Endothelial cell (in vitro differentiated cells): ENCODE measurements at places on chromosomes 5 and 9. TPM values are rescaled to one million over a fixed set of nuclear protein-coding genes. Genes with fewer than 3 reads are reported as not detected.

DNA sequence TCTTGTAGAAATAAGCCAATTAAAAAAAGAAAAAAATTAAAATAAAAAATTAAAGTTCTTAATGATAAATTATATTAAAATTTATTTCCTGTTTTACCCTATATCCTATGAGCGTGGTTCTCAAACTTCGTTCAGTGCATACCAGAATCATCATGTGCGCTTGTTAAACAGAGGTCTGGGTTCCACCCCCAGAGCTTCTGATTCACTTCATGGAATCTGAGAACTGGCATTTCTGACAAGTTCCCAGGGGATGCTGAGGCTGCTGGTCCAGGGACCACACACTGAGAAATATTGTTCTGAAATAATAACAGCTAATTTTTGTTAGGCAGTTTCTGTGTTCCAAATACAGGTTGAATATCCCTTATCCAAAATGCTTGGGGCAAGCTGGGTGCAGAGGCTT lies 79.3 kb downstream of the TMC1 start:
- DNase-seq, result no peak

- DNase-seq, result no peak
Measured at GRCh38 chr9:80242022-80242421, 670.3 kb downstream of the TLE4 start.

The RASGEF1C gene
- total RNA-seq, result 0.64 TPM

DNA sequence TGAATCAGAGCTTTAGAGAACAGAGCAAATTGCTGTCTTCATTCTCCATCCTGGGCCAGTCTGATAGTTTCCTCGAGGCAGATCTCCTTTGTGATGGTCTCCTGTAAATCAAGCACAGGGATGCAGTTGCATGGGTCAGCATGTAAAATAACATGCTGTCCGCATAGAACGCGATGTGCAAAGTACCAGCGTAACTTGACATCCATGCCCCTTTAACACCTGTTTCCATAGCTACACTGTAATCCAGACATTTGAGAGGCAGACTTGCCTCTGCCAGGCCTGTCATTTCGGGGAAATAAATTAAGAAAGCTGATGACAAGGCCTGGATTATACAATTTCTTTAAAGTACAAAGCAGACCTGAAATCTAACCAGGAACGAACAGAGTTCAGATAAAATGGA lies 413.5 kb downstream of the TLE4 start:
- DNase-seq, result no peak

DNA sequence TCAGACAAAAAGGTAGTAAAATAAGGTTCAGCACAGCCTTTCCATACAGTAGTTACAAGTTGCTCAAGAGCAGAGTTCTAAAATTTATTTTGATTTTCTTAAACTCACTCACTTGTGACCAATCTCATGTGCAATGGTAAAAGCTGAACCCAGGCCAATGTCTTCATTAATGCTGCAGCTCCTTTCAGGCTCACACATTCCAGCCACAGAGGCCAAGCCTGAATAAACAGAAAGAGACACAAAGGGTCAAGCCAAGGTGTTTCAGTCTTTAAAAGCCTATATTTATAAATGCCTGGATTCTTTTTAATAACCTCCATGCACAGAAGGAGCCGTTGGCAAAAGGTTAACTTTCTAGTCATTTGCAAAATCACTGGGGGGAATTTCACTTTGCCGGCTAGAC lies 152.5 kb downstream of the ADAMTS6 start:
- no peak for DNase-seq
